ENCODE measurements at places on chromosomes 2 and 18.

DNA sequence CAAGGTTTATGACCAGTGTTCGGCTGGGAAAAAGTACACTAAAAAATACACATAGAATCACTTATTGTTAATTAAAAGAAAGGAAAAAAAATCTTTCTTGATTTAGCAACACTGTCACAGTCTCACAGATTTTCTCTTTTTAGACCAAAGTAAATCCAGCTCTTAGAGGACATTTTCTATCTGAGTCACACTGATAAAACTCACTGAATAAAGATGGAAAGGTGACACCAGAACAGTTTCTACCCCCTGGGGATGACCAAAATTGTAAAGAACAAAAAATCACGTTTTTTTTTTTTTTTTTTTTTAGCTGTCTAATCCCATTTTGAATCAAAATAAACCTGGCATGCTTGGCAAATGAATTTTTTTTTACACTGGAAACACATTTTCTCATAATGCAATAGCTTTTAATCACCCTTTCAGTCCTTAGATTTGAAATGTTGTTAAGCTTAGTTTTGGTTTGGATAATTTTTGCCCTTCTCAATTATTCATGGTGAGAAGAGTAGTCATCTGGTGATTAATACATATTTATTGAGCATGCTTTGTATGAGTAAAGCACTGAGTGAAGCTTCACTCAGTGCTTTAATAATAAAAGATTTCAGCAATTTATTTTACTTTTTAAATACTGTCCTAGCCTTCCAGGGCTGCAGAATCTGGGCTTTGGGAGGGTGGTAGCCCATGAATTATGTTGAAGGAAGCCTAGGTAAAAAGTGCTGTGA, 886.3 kb downstream of the SLC4A3 start:
- no peak for DNase-seq

- no peak for DNase-seq
Observed at GRCh38 chr2:232013701-232014353, 52.3 kb downstream of the DIS3L2 start.

DNA sequence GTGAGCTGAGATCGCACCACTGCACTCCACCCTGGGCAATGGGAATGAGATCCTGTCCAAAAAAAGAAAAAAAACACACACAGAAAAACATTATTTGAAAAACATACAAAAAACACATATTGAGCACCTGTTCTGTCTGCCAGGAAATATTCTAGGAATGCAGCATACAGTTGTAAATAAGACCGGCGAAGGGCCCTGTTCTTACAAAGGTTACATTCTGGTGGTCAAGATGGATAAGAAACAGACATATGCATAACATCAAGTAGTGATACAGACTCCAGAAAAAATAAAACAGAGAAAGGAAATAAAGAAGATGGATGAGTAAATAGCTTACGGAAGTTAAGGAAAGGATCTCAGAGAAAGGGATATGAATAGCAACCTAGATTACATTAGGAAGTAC, 159.8 kb downstream of the GALNT3 start:
- DNase-seq: no peak

GRCh38 chr2:233593201-233593600, 24.2 kb upstream of the UGT1A8 start:
- DNase-seq: no peak

DNA sequence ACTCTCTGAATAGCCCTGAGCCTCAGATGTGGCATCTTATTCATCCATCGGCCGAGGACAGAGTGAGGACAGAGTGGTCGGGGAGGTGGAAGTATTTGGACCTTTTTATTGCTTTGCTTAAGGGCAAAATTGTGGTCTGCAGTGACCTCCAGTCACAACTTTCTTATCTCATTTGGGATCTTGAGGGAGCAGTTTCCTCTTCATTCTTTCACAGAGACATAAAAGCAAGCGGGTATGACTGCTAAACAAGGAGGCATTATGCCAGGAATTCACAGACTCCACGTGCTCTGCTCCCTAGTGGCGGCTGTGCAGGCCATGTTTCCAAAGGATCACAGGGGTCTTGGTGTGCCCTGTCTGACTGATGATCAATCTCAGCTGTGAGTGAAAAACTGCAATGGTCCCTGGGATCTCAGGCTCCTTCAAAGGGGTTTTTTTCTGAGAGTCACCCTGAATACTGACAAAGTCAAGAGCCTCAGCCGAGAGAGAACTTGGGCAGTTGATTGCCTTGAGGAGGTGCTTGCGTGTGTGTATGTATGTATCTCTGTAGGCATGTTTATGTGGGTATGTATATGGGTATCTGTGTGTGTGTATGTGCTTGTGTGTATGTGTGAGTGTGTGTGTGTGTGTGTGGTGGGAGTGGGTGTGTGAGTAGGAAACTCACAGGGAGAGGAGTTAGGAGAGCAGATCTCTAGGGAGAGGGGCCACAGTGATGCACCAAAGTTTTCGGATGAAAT, 47.7 kb downstream of the RAPGEF4 start:
- peak; percentile 31 for DNase-seq

DNA sequence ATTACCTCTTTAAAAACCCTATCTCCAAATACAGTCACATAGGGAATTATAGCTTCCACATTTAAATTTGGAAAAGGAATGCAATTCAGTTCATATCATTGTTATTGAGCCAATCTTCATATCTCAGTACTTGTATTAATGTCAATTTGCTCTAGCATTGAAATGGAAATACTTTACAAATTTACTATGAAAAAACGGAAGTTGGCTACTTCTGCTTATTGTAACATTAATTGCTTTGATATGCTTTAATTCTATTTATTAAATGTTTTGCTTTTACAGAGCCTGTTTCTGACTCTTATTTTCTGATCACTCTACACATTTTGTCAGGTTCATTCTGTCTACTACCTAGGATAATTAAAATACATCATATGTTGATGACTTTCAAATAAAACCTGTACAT, 412.6 kb downstream of the KCNJ3 start:
- DNase-seq: no peak

- no peak for DNase-seq
Observed at GRCh38 chr2:145985517-145985916, 1465.6 kb upstream of the ZEB2 start.

DNA sequence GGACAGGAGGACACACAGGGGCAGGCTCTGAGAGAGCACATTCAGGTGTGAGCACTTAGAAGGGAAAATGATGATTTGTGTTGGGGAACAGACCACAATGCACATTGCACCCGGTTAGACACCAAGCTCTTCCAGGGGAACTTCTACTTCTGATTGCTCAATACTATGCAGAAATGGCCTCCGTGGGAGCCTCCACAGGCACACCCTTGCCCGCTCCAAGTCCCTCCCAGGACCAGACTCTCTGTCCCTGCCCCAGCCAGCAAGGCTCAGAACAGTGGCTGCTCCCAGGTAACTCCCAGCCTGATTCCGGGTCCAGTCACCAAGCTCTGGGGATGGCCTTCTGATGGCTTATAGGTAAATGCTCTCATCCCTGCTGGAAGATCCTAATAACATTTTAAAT, 56.2 kb downstream of the BCL2L11 start:
- no peak for DNase-seq

- DNase-seq: peak; percentile 31
Observed at GRCh38 chr2:144559681-144560080, 39.8 kb upstream of the ZEB2 start.

- no peak for DNase-seq
Observed at GRCh38 chr2:72131916-72132841, 15.5 kb downstream of the CYP26B1 start.

DNA sequence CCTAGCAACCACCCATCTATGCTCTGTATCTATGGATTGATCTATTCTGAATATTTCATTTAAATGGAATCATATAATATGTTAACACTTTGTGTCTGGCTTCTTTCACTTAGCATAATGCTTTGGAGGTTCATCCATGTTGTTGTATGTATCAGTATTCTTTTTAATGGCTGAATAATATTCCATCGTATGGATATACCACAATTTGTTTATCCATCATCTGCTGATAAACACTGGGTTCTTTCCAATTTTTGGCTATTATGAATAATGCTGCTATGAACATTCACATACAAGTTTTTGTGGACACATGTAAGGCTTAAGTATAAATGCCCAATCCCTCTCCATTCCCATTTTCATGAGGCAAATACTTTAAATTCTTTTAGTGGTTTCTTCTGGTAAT, 52.9 kb downstream of the MRPL33 start:
- no peak for DNase-seq

GRCh38 chr2:164739966-164740365, 101.7 kb downstream of the COBLL1 start:
- no peak for DNase-seq

- DNase-seq: no peak
Observed at GRCh38 chr2:30112561-30112960, 34.2 kb upstream of the YPEL5 start.

- DNase-seq: no peak
Observed at GRCh38 chr2:111659361-111660333, 224.3 kb downstream of the ANAPC1 start.

GRCh38 chr18:3453540-3454364, 3.8 kb downstream of the TGIF1 start:
- peak; percentile 18 for DNase-seq

DNA sequence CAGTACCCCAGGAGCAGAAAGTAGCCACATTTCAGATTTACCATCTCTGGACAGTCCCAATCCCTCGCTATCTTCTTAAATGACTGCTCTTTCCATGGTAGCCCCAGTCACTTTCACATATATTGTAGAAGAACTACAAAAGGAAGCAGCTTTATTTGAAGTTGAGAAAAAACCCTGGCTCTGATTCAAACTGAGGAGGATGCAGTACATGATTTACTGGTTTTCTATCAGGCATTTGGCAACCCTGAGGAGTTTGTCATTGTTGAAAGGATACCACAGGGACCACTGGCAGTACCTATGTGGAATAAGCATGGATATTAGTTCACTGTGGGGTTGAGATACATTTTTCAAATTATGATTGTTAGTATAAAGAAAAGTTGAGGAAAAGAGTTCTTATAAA, 640.9 kb upstream of the SETBP1 start:
- no peak for DNase-seq

GRCh38 chr2:26644188-26644835, 3.1 kb upstream of the CIB4 start:
- DNase-seq: no peak

GRCh38 chr18:48613589-48614404, 75.0 kb downstream of the CTIF start:
- DNase-seq: no peak

GRCh38 chr2:215436705-215437565, 1.1 kb upstream of the FN1 start:
- no peak for DNase-seq

DNA sequence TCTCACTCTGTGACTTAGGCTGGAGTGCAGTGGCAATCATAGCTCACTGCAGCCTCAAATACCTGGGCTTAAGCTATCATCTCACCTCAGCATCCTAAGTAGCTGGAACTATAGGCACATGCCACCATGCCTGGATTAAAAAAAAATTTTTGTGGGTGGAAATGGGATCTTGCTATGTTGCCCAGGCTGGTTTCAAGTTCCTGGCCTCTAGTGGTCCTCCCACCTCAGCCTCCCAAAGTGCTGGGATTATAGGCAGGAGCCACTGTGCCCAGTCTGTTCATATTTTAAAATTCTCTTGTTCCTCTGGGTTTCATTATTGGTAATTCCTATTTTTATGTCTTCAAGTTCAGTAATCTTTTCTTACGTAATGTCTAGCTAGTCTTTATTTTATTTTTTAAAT, 25.5 kb upstream of the RAB31 start:
- DNase-seq: no peak

- no peak for DNase-seq
Observed at GRCh38 chr2:46885376-46885775, 30.2 kb downstream of the MCFD2 start.
